Muscle of leg (tissue), 16 donors: ENCODE measurements at places on chromosomes 3 and 15. TPM values are rescaled to one million over a fixed set of nuclear protein-coding genes. Genes with fewer than 3 reads are reported as not detected.

DNA sequence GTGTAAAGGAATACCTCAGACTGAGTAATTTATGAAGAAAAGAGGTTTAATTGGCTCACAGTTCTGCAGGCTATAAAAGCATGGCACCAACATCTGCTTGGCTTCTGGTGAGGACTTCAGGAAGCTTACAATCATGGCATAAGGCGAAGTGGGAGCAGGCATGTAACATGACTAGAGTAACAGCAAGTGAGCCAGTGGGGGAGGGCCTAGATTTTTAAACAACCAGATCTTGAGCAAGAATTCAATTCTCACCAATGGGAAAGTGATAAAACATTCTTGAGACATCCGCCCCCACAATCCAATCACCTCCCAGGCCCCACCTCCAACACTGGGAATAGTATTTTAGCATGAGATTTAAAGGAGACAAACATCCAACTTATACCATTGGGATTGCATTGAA, 44.2 kb upstream of the BCL2A1 start:
- no peak for DNase-seq

DNA sequence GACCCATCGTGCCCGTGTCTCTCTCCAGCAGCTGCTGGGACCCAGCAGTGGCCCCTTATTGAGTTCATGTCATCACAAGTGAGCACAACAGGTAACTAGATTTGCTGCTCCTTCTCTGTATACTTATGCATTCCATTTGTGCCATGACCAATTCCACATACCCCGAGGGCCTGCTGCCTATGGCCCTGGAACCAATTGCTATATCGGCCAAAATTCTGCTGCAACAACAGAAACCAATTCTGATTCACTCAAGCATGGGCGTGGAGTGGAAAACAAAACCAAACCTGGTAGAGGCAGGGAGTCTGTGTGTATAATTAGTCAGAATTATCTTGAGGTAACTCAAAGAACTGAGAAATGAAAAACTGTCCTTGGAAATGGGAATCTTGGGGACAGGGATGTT, 516.6 kb downstream of the EPHB1 start:
- no peak for DNase-seq

DNA sequence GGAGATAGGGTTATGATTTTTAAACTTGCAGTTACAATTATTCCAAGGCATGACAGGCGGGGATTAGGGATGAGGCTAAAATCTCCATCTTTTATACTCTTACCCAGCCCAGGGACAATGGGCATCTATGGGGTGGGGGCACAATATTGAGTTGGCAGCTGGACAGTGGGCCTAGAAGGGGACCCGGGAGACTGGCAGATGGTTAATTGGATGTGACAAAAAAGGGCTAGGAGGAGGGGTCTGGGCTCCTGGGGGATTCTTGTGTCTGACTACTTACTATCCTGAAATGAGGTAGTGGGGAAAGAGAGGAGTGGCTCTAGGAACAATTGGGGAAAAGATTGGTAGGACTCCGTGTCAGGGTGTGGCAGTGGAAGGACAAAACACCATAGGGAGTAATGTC, 53.0 kb upstream of the ROPN1 start:
- DNase-seq, result no peak

DNA sequence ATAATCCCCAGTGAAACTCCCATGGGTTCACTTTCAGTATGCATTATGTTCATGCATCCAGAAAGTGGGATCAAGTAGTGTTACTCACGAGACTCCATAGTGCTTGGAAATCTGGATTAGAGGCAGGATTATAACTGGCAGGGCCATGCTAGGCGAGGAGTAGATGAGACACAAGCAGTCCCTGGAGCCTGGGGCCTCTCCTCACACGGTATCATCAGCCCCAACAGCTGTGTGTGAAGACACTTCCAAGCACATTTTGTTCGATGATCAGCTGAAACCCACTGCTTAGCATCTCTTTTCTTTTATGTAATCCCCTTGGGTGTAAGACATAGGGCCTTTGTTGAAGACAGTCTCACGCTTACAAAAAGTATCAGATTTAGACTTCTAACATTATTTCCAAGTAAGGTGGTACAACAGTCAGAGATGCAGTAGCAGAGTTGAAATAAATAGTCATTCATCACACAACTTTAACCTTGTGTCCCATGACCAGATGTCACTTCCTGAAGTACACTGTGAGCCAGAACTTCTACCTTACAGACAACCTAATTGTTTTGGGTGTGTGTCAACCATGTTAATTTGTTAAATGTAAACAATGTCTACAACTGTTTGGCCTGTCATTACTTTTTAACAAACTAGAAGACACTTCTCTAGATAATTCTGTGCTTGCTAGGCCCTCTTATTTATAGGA, 116.9 kb downstream of the GADL1 start:
- DNase-seq, result no peak

DNA sequence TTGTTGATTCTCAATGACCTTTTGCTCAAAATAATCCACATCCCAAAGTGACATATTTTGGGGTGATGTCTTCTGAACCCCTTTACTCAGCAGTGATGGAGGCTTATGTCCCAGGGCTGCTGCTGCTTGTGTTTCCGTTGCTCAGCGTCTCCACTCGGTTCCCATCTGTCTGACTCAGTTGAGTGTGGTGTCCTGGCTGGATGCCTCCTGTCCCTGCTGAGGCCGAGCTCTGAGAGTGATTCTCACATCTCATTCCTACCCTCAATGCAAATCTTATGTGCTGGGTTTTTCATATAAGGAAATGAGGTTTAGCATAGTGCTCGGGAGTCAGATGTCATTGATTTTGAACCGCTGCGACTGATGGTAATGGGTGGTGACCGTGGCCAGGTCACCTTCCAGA, 247.4 kb downstream of the GABRG3 start:
- no peak for DNase-seq

DNA sequence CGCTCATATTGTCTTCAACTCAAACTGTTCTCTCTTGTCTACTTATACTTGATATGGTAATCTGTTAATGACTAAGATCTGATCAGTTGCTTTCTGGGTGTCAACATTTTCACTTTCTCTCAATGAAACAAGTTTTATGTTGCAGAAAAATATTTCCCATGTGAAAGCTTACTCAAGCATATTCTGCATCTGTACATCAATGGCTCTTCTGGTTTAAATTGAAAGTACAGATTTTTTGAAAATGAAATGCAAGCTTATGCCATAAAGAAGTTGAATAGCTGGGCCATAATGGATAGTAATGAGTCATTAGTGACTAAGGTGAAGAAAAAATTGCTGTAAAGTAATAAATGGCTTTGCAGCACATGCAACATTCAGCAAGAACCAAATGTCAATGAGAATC, 140.7 kb downstream of the BCHE start:
- DNase-seq, result no peak

GRCh38 chr3:190041333-190042041, 79.2 kb downstream of the P3H2 start:
- peak; percentile 94 for DNase-seq

PRR20G gene
- total RNA-seq, result not detected

CPB1 gene
- 2.4 TPM for total RNA-seq

CHDH gene
- total RNA-seq, result 1.2 TPM

SLC28A1 gene
- total RNA-seq, result 0.35 TPM
